ENCODE measurements at places on chromosomes 2 and 18.
A peak's percentile ranks its signal among the peaks of the same experiment; 100 is the strongest.

- DNase-seq = no peak
These were observed 408.2 kb downstream of the ZNF804A start for GRCh38 chr2:185006481-185006880.

- DNase-seq = no peak
These were observed 224.5 kb downstream of the UXS1 start for GRCh38 chr2:105969552-105969951.

- no peak for DNase-seq
These were observed 38.6 kb upstream of the NCOA1 start for GRCh38 chr2:24452502-24452885.

- DNase-seq = no peak
These were observed 651.9 kb upstream of the HS6ST1 start for GRCh38 chr2:128970332-128971116.

GRCh38 chr2:55168221-55169154, 63.6 kb downstream of the CLHC1 start:
- peak; percentile 69 for DNase-seq

DNA sequence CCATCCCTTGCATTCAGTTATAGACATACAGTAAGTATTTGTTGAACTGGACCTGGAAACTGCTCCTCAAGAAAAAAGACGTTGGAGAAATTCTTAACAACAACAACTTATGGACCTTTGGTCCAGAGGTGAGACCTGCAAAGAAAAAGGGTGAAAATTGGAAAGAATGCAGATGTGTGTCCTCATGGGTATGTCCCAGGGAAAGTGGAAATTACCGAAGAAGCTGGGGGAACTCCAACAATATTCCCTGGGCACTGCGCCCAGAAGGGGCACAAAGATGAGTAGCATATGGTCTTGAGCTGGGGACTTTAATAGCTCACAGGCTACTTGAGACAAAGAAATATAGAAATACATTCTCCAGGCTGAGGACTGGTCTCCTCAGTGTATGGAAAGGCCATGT, 35.5 kb upstream of the YWHAQ start:
- DNase-seq = no peak

- DNase-seq = no peak
These were observed 42.0 kb upstream of the ZDBF2 start for GRCh38 chr2:206232287-206233035.

DNA sequence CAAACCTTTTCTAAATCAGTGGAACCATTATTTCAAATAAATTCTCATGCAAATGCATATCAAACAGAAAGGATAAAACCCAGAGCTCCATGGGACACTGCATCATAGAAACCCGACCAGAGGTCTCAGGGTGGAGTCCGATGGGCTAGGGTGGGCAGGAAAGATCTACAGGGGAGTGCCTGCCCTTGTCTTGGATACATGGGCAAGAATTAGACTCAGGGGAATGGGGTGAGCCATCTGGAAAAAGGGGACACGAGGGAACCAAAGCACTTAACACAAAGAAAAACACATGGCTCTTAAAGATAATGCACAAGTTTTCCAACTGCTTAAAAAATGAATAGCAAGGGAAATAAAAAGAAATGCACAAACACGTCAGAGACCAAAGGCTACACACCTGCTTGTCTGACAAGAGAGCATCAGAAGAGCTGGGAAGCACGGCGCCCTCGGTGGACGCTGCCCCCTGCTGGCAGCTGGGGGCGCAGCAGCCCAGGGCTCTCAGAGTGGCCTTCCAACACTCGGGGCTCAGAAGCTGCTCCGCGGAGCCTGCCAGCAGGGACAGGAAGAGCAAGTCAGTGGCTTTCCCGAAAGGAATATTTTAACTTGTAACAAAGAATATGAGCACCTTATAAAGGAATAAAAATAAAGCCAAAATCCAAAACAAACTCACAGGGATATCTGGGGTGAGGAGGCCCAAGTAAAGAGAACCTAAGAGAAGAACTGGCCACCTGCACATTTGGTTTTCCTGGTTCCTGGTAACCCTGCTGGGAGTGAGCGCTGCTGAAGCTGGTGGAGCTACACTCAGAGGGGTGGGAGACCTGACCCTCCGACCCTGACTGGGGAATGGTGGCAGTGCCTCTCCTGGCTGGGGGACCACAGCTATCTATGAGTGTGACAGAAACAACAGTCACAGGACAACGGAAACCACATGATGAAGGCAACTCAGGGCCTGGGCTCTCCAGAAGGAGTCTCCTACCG, 54.5 kb downstream of the SIGLEC15 start:
- peak; percentile 28 for DNase-seq

- DNase-seq = no peak
These were observed 10.6 kb downstream of the CXCR4 start for GRCh38 chr2:136107051-136108033.

DNA sequence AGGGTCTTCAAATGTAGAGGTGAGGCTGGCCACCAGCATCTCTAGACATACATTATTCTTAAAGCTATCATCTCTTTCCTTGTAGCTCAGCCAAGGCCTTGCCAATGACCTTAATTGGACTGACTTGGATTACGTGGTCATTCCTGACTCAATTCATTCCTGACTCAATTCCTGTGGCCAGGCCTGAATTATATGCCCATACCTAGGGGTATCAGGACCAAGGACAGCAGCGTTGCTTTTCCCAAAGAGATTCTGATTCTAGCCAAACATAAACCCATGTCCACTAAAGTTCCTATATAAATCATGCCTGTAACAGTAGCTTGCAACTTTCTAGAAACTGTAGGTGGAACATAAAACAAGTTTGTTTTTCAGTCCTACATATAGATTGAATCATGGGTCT, 231.7 kb downstream of the ARL6IP6 start:
- no peak for DNase-seq

- no peak for DNase-seq
These were observed 11.9 kb downstream of the MAL start for GRCh38 chr2:95037384-95037839.

DNA sequence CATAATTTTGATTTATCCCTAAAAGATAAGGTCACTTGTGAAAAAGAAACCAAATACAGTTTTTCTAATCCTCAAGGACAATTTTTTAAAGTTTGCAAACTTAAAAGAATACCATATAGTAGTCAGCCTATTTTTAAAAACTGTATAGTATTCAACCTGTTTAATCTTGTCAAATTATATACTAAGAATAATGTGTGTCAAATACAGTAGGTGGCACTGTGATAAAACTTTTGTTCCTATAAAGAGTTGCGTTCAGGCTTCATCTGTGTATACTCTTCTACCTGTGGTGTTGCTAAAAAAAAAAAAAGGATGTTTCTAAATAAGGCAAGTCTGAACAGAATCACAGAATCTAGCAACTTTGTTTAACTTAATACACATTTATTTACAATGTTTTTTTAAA, 68.6 kb downstream of the CCDC138 start:
- peak; percentile 30 for DNase-seq

DNA sequence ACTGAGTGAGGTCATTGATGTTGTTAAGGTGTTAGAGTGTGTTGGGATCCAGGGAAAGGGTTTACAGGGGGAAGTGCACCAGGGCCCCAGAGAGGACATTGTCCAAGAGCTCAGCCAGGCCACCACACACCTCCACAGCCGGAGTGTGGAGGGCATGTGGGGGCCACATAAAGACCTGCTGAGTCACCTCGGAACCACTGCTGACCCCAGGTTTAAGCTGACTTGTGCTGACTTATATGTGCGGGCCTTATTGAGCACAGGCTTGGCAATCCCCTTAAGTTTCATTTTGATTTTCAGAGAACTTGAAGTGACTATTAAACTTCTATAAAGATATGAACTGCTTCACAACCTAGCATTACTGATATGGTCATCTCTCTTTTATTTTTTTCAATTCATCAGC, 166.2 kb upstream of the MAP3K20 start:
- no peak for DNase-seq

DNA sequence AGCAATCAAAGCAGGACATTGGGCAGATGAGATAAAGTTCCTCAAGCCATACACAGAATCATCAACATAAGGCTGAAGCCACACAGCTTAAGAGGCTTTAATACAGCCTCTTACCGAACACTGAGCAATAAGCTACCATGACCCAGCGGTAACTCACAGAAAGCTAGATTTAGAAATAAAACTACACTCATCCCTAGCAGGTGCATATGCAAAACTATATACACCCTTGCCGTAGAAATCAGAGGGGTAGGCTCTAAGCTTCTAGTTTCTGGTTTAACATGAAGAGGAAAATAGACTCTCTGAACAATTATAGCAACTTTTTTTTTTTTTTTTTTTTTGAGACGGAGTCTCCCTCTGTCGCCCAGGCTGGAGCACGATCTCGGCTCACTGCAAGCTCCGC, 428.8 kb upstream of the FIGN start:
- DNase-seq = no peak

DNA sequence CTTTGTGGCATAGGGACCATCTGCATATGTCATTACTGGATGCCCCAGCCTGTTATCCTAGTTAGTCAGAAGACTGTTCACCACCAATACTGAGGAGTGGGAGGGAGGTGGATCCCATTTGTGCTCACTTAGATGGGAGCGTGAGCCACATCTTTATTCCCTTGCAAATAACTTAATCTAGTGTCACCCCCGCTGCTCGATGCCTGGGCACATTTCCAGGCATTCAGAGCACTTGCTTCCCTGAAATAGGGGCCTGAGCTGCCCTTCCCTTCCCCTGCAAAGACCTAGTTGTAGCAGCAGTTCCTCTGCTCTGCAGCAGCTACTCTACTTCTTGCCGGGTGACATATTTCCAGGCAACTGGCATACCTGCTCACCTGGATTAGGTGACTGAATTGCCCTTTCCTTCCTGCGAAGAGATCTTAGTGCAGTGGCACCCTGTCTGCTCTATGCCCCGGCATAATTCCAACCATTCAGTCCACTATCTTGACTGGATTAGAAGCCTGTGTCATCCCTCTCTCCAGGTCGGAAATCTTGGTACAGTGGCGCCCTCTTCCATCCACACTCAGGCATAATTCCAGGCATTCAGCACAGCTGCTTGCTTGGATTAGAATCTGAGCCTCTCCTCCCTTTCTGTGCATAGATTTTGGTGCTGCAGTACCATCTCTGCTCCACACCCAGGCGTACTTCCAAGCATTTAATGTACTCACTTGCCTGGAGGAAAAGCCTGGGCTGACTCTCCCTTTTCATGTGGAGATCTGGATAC, 1389.1 kb upstream of the TMEFF2 start:
- DNase-seq = no peak

GRCh38 chr2:227404585-227405271, 17.0 kb upstream of the SCYGR1 start:
- DNase-seq = peak; percentile 35

GRCh38 chr2:162828545-162828944, 10.0 kb downstream of the KCNH7 start:
- no peak for DNase-seq

DNA sequence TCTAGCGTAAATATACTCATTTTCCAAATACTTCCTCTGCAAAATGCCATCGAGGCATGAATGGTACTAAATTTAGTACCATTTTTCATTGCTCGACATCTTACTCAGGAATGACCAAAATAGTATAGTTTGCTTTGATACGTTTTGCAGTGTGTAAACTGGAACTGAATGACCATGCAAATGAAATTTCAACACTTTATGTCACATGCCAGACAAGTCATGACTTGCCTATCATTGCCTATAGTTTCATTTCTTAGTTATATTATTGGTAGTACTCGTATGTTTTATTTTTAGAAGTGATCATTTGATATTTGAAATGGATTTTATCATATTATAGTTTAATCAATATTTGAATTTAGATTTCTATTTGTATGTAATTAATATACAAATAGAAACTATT, 9.1 kb downstream of the MSTN start:
- DNase-seq = no peak

- DNase-seq = no peak
These were observed 1.8 kb upstream of the THNSL2 start for GRCh38 chr2:88168386-88168785.

DNA sequence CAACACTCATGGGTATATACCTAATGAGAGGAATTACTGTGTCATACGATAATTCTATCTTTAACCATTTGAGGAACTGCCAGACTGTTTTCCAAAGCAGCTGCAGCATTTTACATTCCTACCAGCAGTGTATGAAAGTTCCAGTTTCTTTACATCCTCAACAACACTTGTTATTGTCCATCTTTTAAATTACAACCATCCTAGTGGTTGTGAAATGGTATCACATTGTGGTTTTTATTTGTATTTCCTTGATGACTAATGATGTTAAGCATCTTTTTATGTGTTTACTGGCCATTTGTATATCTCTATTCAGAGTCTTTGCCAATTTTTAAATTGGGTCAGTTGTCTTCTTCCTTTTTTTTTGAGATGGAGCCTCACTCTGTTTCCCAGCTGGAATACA, 4.0 kb upstream of the CKAP2L start:
- no peak for DNase-seq

DNA sequence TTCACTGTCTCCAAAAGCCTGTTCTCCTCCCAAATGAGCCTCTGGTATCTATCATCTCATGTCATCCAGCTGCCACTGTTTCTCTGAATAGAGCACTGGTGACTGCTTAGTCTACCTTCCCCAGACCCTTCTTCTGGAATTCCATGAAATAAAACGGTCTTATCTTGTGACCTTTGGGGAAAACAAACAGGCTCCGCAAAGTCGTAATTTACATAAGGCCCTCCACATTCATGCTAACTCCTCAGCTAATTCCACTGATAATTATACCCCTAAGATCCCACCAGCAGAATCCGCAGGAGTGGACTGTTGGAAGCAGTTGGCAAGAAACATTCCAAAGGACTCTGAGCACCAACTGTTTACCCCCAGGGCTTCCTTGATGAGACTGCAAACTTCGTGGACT, 33.9 kb upstream of the CHN1 start:
- no peak for DNase-seq

DNA sequence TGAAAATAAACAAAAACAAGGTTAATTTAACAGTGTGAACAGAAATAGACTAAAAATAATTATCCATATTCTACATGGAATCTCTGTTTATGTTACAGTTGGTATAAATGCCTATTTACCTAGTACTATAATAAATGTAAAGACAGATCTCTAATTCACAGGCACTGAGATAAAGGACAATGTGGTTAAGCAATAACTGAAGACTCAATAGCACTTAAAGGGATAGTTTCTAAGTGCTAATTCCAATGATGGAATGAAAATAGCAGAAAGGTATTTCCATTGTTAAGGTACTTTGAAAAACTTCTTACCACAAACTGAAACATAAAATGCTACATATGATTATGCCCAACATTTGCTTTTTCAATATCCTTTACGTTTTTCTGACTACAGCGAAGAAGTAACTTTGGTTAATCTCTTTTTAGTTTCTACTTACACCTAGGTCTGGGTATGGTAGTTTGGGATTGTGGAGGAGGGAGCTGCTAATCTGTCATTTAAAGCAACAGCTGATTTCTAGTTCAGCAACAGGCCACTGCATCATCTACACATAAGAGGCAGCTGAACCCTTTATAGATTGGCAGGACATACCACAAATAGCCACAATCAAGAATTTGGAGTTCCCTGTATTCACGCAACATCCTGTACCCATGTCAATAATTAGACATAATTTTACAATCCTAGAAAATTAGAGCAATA, 27.2 kb downstream of the MAP4K3 start:
- no peak for DNase-seq

Data from A549 (cell line).